ENCODE measurements at places on chromosomes 3 and 15.
A peak's percentile ranks its signal among the peaks of the same experiment; 100 is the strongest.

DNA sequence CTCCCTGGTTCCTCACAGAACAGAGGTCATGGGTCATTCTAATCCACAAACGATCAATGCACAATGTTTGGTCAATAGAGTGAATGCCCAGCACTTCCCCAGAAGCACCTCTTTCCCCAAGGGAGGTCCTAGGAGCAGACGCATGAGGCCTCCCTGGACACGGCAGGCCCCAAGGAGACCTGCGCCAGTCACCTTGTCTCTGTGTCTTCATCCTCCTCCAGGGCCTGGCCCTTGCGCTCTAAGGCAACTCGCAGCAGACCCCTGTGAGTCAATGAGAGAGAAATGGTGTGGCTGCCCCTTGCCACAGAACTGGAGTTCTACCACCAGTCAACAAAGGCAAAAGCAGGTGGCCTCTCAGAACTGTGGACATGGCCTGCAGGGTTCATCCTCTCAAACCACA is 18.1 kb downstream of the ALS2CL start:
- DNase-seq: no peak

DNA sequence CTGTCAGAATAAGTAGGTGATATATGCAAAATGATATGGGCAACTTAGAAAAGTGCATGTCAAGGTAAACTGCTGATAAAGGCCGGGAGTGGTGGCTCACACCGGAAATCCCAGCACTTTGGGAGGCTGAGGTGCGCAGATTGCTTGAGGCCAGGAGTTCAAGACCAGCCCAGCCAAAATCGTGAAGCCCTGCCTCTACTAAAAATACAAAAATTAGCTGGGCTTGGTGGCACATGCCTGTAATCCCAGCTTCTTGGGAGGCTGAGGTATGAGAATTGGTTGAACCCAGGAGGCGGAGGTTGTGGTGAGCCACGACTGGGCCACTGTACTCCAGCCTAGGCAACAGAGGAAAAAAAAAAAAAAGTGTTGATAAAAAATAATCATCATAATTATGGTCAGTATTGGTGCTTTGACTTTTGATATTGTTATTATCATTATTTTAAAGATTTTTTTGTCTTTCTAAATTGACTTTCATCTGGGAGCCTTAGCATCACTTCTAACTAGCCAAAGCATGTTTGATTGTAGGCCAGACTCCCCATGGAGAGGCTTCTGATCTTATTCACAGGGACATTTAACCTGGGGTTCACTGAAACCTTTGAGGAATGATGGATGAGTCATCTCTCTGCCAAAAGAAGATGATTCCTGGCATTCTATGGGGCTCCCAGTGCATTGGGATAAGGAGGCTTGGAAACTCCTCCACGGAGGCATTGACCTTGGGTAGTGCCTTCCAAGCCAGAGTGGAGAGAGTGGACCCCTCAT is 5.6 kb downstream of the ZBTB38 start:
- no peak for DNase-seq

DNA sequence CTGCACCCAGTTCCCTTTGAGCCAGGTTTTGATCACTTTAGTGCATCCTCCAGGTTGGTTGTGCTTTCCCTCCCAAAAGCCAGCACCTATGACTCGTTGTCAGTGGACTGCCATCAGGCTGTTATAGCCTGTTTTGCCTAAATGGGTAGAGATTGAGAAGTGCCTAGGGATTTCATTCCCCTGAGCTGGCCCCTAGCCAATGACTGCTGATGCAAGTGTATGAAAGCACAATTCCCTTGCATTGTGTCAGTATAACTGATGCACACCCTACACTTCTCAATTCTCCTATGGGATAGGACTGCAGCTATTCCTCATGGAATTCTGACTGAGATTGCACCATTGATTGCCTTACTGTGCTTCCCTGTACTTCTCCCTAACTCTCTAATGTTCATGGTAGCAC is 102.1 kb upstream of the ARPP21 start:
- DNase-seq: peak; percentile 8

DNA sequence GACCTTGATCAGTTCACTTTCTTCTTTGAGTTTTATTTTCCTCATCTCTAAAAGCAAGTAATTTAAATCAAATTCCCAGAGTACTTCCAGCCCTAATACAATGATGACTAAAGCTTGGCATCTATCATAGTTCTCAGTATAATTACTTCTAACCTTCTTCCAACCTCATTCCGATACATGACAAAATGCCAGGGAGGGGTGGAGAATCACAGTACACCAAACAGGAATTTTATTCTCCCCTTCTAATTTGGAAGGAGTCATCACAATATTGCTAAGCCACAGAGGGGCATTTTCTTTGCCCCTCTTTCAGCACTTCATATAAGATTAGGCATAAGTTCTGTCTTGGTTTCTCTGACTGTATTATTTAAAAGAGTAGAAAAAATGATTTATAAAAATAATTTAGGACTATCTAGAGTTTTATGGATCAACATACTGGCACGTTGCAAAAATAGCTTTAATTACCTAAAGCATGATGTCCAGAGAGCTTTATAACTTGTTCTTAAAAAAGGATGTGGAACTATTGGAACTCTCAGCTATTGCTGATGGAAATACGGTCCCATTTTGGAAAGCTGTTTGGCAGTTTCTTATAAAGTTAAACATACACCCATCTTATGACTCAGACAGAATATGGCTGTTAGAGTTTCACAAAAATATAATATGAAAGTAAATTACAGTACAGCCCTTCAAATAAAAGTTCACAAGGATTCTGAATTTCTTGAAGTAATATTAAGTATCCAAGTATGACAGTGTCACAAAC is 86.9 kb upstream of the UBE2E2 start:
- DNase-seq: no peak
